ENCODE measurements at places on chromosomes 5 and 9. TPM values are rescaled to one million over a fixed set of nuclear protein-coding genes. Genes with fewer than 3 reads are reported as not detected.

Gene POU4F3
- 0.15 TPM for total RNA-seq

Gene CARD6
- 0.49 TPM for total RNA-seq

Gene CEMIP2
- 14.8 TPM for total RNA-seq

Gene WDR38
- not detected for total RNA-seq

Gene KLF4
- total RNA-seq: 5.2 TPM

Gene CSF2
- total RNA-seq: not detected

Gene ENTREP1
- 0.13 TPM for total RNA-seq

Gene FOXD4L5
- 0.08 TPM for total RNA-seq

Gene HSPB3
- total RNA-seq: not detected

Gene GDNF
- not detected for total RNA-seq

Gene TSSK1B
- total RNA-seq: not detected

Gene PCDHA7
- total RNA-seq: 0.15 TPM

Gene SLC1A3
- 0.13 TPM for total RNA-seq

Gene C5orf63
- total RNA-seq: 9.8 TPM

Gene PCDHGA6
- 0.59 TPM for total RNA-seq

Gene PCDHA9
- 0.21 TPM for total RNA-seq

Gene ADRB2
- 1.0 TPM for total RNA-seq

Gene AK1
- total RNA-seq: 62.1 TPM

Gene ELAVL2
- not detected for total RNA-seq

Gene DRD1
- total RNA-seq: 1.0 TPM

Gene PKD2L2
- total RNA-seq: not detected

Gene TOR1A
- 33.6 TPM for total RNA-seq

Gene BTNL3
- not detected for total RNA-seq

Gene CETN3
- total RNA-seq: 30.6 TPM

Gene PCDHGC5
- 0.36 TPM for total RNA-seq

Gene ADCY2
- 0.13 TPM for total RNA-seq

Gene FGFR4
- total RNA-seq: 7.5 TPM

Gene CARTPT
- not detected for total RNA-seq
